WERI-Rb-1 (cell line): ENCODE measurements at places on chromosomes 11 and 22.

- no peak for DNase-seq
These were observed 6.4 kb downstream of the ACRV1 start for GRCh38 chr11:125674210-125674609.

DNA sequence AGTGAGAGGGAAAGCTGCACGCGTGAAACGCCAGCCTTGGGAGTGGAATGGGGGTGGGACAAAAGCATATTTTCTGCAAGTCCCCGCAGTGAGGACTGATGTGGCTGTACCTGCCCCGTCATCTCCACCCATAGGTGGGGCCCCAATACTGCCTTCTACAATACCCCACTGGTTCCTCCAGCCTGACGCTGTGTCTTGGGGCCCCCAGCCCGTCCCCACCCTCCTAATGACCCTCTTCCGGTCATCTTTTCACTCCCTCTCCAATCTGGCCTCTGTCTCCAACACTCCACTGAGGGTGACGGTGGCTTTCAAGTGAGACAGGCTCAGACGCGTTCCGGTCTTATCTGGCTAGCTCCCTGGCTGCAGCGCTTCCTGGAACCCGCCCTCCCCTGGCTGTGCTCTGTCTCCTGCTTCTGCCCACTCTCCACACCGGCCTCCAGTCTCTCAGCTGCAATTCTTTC lies 104.2 kb downstream of the MICAL3 start:
- peak; percentile 48 for DNase-seq

DNA sequence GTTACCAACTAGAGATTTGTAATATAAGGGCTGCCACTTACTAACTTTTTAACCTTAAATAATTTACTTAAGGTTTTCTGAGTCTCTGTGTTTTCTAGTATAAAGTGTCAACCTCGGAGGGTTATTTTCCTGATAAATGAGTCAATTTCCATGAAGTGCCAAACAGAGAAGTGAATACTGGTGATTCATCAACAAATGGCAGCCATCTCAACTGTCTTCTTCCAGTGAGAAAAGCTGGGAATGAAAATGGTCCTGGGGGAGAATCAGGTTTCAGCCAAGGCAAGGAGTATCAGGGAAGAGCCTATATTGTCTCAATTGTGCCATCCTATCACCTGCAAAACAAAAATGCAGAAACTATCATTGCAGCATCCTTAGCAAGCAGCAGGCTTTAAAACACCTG lies 129.1 kb downstream of the LUZP2 start:
- no peak for DNase-seq

DNA sequence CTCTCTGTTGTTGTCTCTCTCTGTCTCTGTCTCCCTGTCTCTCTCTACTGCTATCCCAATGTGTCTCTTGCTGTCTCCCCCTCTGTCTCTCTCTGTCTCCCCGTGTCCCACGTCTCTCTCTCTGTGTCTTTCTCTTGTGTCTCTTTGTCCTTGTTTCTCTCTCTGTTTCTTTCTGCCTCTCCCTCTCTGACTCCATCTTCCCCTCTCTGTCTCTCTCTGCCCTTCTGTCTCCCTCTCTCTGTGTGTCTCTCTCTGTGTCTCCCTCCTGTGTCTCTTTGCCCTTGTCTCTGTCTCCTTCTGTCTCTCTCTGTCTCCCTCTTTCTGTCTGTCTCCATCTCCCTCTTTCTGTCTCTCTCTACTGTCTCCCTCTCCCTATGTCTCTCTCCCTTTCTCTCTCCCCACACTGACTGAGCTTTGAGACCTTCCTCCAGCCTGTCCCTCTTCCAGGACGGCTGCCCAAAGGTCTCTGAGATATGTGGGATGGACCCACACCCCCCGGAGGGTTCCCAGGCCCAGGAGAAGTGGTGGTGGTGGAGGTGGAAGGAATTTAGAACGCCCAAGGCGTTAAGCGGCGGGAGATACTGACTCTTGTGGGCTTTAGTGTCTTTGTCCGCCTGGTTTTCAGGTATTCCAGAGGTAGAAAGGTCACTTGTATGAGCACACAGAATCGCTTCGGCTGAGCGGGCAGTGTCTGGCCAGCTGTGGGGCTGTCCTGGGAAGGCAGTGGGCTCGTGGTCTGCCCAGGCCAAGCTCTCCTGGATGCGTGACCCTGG lies 65.5 kb upstream of the CCND1 start:
- no peak for DNase-seq

DNA sequence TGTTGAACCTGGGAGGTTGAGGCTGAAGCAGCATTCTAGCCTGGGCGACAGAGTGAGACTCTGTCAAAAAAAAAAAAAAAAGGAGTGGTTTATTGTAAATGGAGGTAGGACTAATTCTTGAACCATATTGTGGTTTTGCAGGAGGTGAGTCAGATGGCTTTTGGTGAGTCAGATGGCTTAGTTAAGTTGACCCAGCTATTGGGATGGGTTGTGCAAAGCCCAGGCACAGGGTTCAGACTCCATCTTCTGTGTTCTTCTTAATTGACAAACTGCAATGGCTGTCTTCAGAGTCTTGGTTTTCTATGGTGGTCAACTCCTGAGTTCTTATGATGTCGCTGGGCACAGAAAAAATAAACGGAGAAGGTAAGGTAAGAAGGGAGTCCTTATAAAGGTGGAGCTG lies 182.7 kb downstream of the ADAMTS15 start:
- no peak for DNase-seq

DNA sequence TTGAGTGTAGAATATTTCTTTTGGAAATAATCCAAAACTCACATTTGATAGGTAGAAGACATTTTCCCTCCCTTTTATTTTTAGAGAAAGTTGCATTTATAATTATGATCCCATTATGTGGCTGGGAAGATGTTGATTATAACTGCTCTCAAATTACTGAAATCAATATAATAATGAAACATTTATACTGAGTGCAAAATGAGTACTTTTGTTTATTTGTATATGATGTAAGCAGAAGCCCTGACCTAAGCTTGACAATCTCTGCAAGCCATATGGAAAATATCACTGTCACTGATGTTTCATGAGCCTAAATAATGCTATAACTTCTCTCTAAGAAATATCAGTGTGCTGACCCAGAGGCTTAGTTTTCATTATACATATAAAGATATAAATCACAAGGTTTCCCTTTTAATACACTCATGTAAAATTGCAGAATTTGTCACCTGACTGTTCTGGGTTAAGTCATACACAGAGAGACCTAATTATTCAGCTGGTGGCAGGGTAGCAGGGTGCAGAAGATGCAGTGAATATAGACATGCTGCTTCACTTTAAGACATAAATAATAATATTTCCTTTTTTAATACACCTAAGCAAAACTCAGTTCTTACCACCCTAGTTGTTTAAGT lies 99.2 kb downstream of the BBOX1 start:
- DNase-seq = no peak

DNA sequence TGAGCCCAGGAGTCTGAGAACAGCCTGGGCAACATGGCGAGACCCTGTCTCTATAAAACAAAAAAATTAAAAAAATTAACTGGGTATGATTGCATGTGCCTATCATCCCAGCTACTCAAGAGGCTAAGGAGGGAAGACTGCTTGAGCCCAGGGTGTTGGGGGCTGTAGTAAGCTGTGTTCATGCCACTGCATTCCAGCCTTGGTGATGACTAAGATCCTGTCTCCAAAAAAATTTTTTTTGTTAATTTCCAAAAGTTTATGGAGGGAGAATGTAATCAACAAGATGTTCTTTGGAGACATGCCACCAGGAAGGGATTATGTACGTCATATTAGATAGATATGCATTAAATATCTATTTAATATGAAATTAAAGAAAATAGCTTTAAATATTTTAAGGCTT lies 267.5 kb downstream of the SBF2 start:
- DNase-seq = no peak

- DNase-seq = no peak
These were observed 32.6 kb downstream of the MS4A6A start for GRCh38 chr11:60150279-60150678.

- DNase-seq = peak; percentile 55
These were observed 7.1 kb upstream of the VWA5A start for GRCh38 chr11:124108156-124108555.

DNA sequence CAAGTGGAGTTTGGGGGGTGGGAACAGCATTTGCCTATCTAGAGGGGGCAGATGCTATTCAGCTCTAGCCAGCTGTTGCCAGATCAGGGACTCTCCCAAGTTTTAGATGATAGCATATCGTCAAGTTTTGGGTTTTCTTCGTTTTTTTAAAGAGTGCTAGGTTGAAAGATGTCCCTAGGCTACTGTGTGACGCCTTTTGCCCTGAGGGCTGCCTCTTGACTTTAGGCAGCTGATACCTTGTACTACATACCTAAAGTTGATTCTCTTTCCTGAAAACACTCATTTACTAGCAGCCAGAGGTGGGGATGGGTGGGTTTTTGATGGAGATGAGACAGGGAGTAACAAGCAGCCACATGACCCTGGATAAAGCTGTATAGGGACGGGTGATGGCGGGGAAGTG lies 87.1 kb downstream of the ABTB2 start:
- no peak for DNase-seq

- peak; percentile 73 for DNase-seq
These were observed 658 bp downstream of the C11orf71 start for GRCh38 chr11:114399490-114400215.

DNA sequence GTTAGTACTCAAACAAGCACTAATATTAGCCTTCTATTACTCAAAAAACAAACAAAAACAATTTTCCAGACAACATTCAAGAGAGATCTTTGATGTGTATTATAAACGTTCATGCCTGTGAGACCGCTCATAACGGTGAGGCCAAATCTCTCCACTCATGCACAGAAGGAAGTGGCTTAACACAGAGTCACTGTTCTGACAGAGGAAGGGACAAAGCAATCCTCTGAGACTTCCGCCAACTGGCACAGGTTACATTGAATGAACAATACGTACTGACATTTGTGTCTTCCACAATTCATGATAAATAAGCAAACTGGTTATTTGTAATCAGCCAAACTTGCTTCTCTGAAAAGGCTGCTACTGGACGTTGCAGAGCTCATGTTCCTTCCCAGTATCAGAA lies 30.5 kb downstream of the CHKA start:
- peak; percentile 17 for DNase-seq

DNA sequence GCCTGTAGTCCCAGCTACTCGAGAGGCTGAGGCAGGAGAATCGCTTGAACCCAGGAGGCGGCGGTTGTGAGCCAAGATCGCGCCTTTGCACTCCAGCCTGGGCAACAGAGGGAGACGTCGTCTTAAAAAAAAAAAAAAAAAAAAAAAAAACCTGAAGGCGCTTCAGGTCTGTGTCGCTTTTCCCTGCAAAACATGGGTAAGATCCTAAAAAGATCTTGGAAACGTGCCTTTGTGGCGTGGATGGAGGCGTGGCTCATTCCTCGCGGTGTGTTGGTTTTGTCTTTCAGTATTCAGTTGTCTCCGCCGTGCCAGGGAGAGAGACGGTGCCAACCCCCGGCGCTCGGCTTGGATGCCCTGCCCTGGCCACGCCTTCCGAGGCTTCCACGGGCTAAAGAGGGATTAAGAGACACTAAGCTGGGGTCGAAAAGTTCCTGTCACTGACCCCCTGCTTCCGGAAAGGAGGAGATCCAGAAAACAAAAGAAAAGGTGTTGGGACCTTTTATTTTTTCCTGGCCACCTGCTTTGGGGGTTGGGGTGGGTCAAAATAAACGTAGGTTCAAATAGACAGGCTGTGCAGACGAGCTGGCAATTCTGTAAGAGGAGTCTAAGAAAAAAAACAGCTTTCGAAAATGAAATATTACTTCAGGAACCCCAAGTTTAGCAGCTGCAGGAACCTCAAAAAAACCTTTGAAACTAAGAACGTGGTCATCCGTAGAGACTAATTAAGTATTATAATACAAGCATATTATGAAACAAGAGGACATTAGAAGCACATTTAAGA lies 1.1 kb upstream of the SLC35F2 start:
- DNase-seq = peak; percentile 75

- no peak for DNase-seq
These were observed 247.1 kb downstream of the MIAT start for GRCh38 chr22:26904483-26904882.

- no peak for DNase-seq
These were observed 26.4 kb downstream of the BMAL1 start for GRCh38 chr11:13303668-13304649.

DNA sequence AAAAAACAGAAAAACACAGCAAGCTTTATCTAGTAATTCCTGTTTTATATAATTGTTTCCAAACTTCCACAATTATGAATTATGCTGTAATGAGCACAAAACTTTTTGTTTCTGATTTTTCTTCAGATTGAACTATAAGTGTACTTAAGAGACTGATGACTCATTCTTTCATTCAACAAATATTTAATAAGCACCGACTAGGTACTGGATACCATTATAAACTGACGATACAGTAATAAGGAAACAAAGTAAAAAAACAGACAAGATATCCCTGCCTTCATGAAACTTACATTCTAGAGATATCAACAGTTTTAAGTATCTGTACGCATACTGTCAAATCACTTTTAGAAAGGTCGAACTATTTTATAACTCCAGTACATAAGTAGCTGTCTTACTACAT lies 78.6 kb downstream of the ME3 start:
- no peak for DNase-seq

DNA sequence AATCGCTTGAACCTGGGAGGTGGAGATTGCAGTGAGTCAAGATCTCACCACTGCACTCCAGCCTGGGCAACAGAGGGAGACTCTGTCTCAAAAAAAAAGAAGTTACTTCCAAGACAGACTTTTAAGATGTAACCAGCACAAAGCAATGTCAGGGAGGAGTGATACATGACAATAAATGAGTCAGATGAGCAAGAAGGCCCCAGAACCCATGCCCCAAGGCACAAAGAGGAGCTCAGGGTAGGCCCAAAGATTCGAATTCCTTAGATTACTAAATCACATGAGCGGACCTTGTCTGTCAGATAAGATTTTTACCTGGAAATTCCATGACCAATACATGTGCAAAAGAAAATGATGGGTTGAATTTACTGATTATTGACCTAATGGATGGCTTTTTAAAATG lies 10.5 kb upstream of the JHY start:
- DNase-seq = no peak

DNA sequence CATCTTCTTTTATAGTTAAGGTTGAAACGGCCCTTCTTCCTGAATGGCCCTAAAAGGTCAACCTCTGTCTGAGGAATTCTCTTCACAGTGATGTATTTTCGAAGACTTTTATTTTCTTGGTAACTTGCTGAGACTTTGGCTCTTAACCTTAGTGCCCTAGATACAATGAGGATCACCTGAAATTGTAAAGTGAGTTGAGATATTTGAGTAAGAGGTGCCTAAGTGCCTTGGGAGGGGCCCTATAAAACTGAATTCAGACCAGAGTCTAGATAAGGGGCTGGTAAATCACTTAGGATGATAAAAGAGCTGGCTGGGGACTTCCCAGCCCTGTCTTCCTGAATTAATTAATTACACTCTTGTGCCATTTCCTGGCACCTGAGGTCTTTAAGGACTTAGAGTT lies 505.6 kb upstream of the KIRREL3 start:
- DNase-seq = no peak

- DNase-seq = no peak
These were observed 113.4 kb downstream of the ZBTB16 start for GRCh38 chr11:114172871-114173444.

- no peak for DNase-seq
These were observed 3.7 kb upstream of the CEND1 start for GRCh38 chr11:793556-793955.

GRCh38 chr11:126474220-126474619 lies 118.7 kb downstream of the ST3GAL4 start:
- DNase-seq = no peak
